CD4-positive, alpha-beta T cell treated with Interleukin-6 at 100 ng/mL for 8 hours (primary cell): ENCODE measurements at places on chromosomes 1 and 21.

DNA sequence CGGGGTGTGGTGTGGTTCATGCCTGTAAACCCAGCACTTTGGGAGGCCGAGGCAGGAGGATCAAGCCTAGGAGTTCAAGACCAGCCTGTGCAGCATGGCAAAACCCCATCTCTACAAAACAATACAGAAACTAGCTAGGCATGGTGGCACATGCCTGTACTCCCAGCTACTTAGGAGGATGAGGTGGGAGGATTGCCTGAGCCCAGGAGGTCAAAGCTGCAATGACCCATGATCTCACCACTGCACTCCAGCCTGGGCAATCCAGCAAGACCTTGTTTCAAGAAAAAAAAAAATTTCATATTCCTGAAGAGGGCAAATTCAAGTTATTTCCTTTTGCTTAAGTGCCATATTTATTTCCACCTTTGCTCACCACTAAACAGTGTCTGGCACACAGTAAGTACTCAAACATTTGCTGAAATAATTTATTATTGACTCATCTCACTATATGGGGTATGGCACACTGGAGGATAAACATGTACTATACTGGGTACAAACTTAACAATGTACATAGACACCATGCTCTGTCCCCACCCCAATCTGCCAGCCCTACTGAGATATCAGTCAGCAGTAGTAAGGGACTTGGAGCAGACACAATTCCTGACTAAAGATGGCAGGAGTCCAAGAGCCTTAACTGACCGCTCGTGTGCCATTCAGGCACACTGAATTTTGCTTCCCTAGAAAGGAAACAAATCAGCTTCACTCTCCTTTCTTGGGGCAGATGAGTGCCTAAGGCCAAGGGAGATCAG, 15.5 kb downstream of the MEAF6 start:
- DNase-seq, result no peak

DNA sequence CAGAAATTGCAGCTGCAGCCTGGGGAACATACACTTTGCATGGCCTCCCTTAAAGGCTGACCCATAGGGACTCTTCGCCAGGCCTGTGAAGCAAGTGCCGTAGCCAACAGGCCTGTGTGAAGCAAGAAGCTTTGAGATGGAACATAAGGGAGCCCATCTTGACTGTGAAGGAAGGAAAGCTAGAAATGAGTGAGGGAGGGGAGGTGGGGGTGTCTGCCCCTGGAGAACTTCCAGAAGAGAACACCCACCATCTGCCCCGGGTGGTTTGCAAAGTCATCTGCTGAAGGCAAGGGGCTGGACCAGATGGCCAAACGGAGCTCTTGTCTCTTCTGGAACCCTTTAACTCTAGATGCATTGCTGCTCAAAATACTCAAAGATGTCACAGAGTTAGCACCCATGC, 103.3 kb upstream of the GRIK3 start:
- no peak for DNase-seq

DNA sequence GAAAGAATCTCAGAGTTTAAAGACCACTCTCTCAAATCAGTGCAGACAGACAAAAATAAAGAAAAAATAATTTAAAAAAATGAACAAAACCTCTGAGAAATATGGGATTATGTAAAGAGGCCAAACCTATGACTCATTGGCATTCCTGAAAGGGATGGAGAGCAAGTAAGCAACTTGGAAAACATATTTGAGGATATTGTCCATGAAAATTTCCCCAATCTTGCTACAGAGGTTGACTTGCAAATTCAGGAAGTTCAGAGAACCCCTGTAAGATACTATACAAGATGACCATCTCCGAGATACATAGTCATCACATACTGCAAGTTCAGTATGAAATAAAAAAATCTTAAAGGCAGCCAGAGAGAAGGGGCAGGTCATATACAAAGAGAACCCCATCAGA, 43.7 kb upstream of the IVNS1ABP start:
- DNase-seq, result no peak

DNA sequence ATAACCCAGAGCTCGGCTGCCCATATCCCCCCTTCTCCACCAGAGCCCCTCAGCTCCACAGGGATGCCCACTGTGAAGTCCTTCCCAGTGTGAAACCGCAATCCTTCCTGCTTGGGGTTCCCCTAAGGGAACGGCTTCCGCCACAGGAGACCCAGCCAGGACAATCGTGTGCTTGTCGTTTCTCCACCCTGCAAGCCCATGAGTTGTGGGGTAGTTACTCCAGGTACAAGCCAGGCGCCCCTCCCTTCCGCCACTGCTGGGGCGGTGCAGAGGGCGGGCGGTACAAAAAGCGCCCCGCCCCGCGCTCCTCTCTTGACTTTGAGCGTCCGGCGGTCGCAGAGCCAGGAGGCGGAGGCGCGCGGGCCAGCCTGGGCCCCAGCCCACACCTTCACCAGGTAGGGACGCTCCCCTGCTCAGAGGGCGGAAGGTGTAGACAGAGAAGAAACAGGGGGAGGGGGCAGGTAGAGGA, at the start of gene TINAGL1:
Gene TINAGL1, plus strand, starts transcription at position 315 of the 469 bp plus-strand sequence. CDS start 634 bp downstream, outside the sequence.
- no peak for DNase-seq

DNA sequence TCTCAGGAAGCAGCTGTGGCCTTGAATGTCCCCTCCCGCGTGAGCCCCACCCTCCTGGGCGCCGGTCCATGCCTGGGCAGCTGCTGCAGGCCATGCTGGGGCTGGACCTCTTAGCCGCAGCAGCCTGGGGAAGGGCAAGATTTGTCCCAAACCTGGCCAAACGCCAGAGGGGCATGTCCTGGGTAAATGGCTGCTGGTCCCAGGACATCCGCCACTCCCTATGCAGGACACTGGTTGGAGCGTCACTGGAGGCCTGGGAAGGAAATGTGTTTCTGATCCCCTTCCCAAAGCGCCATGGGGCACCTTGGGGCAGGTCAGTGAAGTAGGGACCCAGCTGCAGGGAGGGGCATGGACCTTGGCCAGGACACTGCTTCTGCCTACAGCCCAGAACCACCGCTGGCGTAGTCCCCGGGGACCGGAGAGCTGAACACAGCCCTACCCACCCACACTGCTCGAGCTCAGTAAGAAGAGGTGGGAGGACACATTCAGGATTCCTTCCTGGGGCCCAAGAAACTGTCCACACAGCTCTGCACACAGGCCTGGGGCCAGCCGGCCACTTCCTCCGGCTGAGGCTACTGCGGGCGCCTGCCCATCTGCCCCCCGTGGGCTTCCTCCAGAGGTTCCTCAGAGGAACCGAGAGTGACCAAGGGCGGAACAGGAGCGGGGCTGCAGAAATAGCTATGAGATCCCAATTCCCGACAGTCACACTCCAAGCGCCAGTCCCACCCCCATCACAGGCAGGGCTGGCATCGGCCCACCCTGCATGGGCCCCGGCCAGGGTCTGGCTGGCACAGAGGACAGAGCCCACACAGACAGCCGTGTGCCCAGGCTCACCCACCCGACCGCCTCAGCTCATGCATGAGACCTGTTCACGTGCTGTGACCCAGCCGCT, 10.8 kb upstream of the PLEKHG5 start:
- DNase-seq, result no peak

DNA sequence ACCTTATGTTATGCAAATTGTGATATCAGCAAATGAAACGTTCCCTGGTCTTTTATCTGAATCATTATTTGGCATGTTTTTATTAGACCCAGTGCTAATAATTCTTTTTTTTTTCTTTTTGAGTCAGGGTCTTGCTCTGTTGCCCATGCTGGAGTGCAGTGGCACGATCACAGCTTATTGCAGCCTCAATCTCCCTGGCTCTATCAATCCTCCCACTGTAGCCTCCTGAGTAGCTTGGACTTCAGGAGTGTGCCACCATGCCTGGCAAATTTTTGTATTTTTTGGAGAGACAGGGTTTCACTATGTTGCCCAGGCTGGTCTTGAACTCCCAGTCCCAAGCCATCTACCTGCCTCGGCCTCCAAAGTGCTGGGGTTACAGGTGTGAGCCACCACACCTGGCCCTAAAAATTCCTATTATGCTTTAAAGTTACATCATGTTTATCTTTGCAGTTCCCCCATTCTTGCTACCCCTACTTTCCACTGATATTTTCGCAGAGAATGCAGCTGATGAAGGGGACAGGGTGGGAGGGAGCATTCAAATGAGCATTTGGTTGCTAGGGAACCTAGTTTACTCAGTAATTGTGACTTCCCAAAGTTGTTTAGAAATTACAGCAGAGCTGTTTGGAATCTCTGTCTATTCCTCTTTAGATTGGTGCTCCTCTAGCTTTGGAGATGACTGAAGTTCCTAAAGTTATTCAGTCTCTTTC, 18.4 kb downstream of the C1orf21 start:
- DNase-seq, result no peak

- DNase-seq, result no peak
Measured at GRCh38 chr1:191970116-191970515, 188.1 kb upstream of the RGS18 start.

- no peak for DNase-seq
Measured at GRCh38 chr21:36773117-36773516, 74.2 kb downstream of the SIM2 start.

- no peak for DNase-seq
Measured at GRCh38 chr1:232369451-232370296, 260.3 kb downstream of the SIPA1L2 start.

DNA sequence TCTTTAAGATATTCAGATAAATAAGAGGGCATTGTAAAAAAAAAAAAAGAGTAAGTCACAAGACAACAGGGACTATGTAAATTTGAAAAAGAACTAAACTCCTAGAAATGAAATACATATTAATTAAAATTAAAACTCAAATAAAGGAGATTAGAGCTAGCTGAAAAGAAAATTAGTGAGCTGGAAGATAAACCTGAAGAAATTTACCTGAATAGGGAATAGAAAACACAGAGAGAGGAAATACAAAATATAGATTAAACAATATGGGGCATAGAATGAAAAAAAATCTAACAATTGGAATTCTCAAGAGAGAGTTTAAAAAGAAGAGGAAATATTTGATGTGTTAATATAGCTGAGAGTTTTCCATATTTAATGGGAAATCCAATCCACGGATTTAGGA, 35.6 kb upstream of the TADA1 start:
- DNase-seq, result no peak

DNA sequence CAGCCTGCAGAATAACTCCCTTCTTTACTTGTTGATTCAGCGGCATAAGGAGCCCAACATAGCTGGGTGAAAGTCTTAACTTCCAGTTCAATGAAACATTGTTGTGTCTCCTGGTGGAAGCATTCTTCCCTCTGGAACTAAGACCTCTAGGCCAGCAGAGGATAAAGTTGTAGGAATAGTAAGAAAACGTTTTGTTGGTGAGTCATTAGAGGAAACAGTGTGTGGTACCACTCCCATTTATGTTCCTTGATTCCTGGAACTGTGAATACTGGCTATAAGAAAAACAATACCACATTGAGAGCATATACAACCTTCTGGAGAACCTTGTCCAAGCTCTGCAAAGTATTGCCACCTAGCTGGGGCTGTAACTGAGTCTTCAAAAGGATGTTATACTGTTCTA, 737.4 kb upstream of the ZP4 start:
- DNase-seq, result no peak

DNA sequence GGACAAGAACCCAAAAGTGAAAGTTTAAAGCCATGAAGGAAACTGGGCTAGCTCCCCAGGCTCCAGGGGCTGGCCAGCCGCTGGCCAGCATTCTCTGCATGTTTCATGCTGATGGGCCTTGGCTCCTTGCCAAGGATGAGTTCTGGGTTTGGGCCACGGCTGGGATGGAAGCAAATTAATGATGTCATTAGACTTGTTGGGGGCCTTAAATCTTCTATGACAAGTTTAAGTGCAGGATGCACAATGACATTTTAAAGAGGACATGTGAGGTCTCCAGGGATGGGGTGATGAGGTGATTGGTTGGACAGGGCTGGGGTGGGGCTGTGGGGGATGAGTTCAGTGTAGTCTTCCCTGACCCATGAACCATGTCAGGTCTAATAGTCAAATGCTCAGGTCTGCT, 199.6 kb downstream of the TRABD2B start:
- DNase-seq, result no peak

GRCh38 chr1:222109836-222110235, 367.9 kb upstream of the DUSP10 start:
- no peak for DNase-seq

DNA sequence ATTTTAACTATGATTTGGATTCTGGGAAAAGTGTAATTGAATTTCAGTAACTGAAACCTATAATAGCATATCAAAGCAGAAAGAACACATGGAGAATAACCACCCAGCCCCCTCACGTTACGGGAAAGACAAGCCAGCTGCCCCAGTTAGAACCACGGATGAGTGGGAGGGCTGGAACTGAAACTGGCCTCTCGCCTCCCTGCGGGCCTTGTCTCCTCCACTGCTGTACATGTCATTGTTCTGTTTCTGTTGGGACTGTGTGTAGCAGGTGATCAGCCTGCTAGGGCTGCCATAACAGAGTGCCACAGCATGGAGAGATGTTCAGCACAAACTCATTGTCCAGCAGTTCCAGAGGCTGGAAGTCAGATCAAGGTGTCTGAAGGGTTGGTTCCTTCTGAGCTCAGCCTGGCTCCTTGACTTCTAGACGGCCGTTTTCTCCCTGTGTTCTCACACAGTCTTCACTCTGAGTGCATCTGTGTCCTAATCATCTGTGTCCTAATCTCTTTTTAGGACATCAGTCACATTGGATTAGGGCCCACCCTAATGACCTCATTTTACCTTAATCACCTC, 52.4 kb downstream of the MAP3K21 start:
- no peak for DNase-seq

- no peak for DNase-seq
Measured at GRCh38 chr1:25598879-25599278, 17.7 kb upstream of the MAN1C1 start.

DNA sequence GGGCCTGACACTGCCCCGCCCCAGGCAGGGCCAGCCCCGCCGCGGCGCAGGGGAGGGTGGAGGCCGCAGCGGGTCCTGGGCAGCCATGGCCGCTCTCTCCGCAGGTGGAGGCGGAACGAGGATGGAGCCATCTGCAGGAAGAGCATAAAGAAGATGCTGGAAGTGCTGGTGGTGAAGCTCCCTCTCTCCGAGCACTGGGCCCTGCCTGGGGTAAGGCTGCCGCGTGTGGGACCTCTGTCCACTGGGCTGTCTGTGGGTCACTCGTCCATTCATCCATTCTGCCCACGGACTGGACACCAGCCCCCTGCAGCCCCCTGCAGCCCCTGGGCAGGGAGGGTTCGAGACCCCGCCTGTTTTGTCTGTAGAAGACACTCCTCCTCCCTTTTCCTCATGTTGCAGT, 18.4 kb upstream of the LRRC3 start:
- no peak for DNase-seq

DNA sequence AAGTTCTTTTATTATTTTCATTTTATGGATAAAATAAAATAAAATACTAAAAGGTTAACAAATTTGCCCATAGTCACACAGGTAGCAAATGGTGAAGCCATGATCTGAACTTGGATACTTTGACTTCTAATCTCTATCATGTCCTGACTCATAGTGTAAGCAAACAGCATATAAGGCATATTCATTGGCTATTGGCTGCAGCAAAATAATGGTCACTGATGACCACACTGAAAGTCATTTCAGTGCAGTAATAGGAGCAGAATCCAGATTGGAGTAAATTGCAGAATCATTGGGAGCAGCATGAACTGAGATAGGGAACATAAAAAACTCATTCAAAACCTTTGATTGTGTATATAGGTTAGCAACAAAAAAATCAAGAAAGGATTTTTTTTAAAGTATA, 262.9 kb downstream of the PLA2G4A start:
- no peak for DNase-seq

DNA sequence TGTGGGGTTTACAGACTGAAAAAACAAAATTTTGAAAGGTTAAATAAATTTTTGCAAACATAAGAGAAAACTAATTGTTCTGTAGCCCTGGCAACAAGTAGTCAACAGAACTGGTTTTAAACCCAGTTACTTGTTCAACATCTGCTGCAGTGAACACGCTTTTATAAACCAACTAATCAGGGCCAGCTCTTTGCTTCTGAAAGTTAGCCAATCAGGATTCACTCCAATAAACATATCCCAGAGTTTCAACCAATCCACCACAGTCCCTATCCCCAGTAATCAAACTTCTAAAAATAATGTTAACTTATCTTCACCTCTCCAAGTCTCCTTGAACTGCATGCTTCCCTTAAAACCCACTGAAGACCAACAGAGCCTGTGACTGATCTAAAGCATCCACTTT, 306.6 kb downstream of the CTH start:
- DNase-seq, result no peak
